ENCODE measurements at places on chromosomes 13 and 19.

- DNase-seq, result no peak
These were observed 14.5 kb downstream of the STARD13 start for GRCh38 chr13:33270895-33271538.

GRCh38 chr13:37127691-37128241, 22.3 kb upstream of the CSNK1A1L start:
- DNase-seq, result peak; percentile 21

DNA sequence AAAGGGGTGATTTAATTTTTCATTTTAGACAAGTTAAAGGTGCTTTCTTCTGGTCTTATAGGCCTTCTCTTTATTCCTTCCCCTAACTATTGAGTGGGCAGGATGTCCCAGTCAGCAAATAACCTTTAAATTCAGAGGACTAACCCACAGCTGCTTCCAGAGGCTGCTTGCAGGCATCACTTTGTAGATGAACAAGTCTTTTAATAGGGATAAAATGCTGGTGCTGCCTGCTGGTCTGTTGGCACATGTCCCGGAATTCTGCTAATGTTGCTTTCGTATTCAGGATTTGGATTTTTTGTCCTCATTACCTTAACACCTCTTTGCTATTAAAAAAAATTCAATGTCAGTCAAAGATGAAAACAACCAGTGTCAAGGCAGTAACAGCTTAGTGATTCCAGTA, 132.7 kb upstream of the KL start:
- no peak for DNase-seq

GRCh38 chr19:2089001-2089711, 7.0 kb downstream of the MOB3A start:
- no peak for DNase-seq

DNA sequence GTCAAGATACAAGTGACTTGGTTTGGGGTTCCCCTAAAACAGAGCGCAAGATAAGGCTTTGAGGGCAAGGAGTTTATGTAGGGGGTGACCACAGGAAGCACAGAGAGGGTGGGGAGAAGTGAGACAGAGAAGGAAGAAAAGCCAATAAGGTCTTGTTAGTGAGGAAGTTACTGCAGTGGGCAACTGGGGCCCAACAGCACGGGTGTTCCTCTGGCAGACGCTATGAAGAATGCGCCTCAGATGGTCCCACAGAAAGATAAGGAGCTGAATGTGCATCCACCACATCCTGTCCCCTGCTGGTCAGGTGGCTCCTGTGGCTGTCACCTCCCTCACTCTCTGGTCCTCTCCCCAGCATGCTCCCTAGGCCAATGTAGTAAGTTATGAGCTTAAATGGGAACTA, 333.5 kb downstream of the TSHZ3 start:
- DNase-seq, result no peak

DNA sequence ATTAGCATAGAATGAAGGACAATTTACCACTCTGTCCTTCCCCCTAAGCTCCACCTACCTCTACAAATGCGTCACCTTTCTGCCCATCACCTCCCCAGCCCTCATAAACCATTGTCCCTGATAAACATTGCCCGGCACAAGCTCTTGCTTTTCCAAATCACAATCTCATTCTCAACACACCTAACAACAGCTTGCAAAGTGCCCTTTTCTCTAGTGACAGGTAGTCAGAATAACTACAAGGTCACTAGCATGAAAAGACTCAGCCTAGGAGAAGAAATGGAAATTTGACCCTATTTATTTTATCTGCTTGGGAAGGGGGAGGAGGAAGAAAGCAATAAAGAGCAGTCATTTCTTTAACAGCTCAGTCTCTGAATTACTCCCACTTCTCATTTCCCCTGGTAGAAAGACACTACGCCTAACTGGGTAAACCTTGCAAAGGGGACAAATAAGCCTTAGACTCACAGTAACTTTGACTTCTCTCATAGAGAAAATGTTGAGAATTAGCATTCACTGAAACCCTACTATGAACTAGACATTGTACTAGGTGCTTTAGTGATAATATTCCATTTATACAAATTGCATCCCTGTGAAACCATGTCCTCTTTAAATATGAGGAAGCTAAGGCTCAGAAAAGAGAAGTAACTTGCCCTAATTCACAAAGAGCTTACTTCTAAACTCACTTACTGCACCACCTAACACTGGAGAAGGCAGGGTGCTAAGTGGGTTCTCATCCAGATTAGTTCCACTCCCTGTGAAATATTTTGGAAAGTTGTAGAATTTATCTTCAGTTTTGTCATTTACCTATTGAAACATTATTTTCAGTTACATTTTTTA, 116.2 kb upstream of the FNDC3A start:
- no peak for DNase-seq

DNA sequence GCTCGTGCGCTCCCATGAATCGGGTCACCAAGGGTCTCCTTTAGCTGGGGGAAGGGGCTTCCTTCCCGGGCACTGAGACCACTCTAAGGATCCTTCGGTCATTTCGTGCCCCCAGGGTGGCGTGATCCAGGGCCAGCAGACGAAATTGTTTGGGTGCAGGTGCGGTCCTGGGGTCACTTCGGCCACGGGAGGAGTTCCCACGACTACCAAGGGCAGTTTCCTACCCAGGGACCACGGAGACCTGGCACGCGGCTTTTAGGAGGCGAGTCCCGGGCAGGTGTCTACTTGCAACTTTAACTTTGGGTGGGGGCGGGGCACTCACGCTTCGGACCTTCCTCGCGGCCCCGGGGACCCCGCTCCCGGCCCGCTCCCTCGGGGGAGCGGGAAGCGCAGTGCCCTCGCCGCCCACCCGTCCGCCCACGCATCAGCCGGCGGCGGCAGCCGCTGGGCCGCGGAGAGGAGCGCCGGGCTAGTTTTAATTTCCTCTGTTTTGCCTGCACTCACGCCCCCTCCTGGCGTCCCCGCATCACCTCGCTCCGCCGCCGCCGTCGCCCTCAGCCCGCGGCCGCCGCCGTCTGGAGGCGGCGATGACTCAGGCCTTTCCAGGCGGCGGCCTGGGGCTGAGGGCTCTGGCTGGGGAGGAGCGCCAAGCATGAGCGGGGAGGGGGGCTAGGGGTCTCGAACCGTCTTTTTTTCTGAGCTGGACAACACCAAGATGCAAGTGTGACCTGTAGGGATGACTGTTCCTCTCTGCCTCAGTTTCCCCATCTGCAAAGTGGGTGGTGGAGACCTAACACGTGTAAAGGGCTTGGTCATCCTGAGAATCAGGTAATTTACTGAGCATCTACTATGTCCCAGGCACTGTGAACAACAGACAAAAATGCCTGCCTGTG, 21.8 kb downstream of the OLFM2 start:
- peak; percentile 84 for DNase-seq

GRCh38 chr13:105338006-105338405, 1197.5 kb downstream of the EFNB2 start:
- DNase-seq, result no peak

All from NCI-H226 (cell line).